ENCODE measurements at places on chromosomes 6 and 20. TPM values are rescaled to one million over a fixed set of nuclear protein-coding genes. Genes with fewer than 3 reads are reported as not detected.

DNA sequence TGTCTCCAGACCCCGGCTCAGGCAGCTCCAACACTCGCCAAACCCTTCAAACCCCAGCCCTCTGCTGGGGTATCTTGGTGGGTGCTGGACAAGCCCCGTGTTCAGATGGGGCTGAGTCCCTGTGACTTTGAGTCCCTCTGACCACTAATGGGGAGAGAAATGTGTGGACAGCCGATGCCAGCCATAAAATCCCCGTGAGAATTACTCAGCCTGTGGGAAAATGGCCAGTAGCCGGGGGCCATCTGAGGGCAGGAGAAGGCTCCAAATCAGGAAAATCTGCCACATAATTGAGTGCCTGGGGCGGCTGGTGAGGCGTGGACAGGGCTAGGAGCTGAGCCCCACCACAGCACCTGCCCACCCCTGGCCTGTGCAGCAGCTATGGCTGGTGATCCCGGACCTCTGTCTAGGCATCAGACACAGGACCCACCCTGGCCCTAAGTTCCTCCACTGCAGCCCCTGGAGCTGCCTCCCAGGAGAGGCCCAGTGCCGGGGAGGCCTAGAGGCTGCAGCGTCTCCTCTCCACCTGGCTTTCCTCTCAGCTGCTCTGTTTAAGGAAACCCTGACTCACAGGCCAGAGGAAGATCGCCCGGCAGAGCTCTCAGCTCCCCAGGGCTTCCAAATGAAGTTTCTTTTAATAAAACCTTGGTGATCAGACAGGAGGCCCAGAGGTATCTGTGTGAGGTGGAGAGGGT is 53.7 kb upstream of the SLCO4A1 start:
- no peak for DNase-seq

DNA sequence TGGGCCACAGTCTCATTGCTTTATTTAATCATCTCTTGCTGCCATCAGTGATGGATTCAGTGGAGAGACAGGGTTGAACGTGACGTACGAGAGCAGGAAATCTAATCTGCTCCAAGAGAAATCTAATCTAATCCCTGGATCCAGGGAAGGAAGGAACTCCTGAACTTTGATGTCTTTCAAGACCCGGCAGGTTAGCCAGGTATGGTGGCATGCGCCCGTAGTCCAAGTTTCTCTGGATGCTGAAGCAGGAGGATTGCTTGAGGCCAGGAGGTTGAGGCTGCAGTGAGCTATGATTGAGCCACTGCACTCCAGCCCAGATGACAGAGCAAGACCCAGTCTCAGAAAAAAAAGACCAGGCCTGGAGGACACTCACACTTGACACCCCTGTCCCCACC is 11.4 kb upstream of the PGC start:
- no peak for DNase-seq

DNA sequence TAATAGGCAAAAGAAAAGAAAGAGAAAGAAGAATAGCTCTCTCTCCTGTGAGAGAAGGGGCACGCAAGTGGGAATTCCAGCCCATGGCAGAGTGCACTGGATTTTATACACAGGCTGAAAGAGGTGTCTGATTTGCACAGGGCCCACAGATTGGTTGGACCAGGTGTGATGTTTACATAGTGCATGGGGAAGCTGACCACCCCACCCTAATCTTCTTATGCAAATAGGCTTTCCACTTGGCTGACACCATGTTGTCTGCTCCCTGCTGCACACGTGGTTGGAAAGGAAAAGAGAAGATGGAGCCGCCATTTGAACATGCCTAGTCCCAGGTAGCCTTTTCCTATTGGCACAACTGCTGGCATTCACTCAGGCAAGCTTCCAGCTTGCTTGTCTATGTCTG is 20.2 kb downstream of the MICA start:
- no peak for DNase-seq

- no peak for DNase-seq
These were observed 102.8 kb downstream of the DACT2 start for GRCh38 chr6:168216751-168217191.

Gene ME1
- total RNA-seq = 55.0 TPM
